Activated naive CD8-positive, alpha-beta T cell treated with anti-CD3 and anti-CD28 coated beads for 36 hours (primary cell): ENCODE measurements at places on chromosomes 3 and 15.
A peak's percentile ranks its signal among the peaks of the same experiment; 100 is the strongest.

DNA sequence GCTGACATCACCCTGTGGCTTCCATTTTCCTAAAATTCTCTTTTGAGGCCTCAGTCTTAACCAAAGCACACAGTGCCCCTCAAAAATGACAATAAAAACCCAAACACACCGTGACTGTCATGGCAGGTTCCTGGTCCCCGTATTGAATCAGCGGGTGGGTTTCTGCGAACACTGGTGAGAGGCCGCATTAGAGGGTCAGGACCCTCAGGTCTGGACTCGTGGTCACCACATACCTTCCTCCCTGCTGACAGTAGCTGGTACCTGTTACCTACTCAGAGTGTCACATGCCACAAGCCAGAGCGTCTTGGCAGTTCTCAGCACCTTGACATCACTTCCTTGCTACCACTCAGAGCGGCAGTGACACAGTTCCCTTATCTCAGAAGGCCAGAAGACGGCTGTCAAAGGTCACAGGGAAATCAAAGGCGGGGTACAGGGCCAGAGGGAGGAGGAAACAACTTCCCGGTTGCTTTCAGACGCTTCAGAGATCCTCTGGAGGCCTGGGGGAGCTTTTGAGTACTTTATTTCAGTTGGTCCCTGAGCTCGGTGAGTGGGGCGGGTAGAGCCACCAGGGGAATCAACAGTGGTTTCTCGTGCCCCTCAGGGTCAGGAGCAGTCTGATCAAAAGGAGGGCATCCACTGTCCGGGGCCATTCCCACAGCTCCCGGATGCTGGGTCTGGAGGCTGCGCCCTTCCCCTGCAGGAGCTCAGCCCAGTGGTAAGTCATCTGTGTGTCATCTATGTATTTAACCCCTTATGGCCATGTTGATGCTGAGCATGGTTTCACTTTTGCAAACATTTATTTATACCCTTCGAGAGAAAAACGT, at the start of the genes CCR5AS and CCRL2:
TSS of gene CCR5AS (minus strand) at position 279 of the 824 bp plus-strand sequence.
TSS of gene CCRL2 (plus strand) at position 472 of the 824 bp plus-strand sequence. CDS start 821 bp downstream, outside the sequence.
- peak; percentile 41 for DNase-seq

DNA sequence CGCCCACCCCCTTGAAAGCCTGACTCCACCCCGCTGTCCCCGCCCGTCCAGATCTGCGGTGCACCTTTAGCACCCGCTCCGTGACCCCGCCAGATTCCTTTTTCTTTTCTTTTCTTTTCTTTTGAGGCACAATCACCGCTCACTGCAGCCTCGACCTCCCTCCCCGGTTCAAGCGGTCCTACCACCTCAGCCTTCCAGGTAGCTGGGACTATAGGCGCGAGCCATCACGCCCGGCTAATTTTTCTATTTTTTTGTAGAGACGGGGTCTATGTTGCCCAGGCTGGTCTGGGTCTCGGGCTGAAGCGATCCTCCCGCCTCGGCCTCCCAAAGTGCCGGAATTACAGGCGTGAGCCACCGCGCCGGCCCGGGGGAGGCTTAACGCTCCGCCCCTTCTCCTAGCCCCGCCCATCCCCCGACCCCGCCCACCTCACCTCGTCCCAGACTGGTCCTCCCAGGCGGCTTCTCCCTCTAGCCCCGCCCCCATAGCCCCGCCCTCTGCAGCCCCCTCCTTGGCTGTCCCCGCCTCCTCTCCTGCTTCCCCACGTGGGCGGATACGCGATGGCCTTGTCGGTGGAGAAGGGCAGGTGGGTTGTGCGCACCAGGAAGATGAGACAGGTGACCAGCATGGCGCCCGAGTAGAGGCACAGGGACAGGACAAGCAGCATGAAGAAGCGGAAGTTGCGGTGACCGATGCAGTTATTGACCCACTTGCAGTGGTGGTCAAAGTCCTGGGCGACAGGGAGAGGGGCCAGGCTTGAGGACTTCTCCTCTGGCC, 3.2 kb downstream of the ZDHHC19 start:
- DNase-seq, result peak; percentile 52

- no peak for DNase-seq
Measured at GRCh38 chr3:141422961-141423582, 54.8 kb downstream of the ZBTB38 start.

DNA sequence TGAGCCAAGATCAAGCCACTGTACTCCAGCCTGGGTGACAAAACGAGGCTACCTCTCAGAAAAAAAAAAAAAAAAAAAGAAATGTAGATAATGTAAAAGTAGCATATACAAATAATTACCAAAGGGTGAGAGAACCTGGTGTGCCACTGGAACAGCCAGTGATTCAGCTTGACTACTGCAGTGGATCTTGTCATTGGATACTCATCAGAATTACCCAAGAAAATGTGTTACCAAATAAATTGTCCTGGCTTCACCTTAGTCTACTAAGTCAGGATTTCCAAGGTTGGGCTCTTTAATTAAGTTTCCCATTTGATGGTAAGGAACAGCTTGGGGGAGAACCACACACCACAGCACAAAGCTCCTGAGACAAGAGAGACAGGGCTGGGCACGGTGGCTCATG, 1.5 kb downstream of the NICN1 start:
- DNase-seq, result no peak

GRCh38 chr3:47425959-47426358, 45.1 kb downstream of the PTPN23 start:
- DNase-seq, result no peak

- no peak for DNase-seq
Measured at GRCh38 chr3:4416961-4417360, 50.1 kb downstream of the SUMF1 start.

DNA sequence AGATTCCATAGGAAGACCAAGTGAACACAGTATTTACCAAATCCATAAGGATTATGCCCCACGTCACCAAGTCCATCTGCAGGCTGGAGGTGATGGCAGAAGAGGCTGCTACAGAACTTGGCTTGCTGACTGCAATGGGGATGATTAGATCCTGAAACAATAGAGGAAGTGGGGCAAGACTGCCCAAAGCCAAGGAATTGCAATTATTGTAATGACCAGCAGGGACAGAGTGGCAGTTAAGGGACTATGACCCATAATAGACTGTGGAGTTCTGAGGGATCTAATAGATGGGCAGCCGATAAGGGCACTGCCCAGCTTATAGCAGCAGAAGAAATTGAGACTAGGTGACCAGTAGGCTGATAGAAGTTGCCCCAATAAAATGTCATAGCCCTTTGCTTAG, 108.4 kb downstream of the MINAR1 start:
- DNase-seq, result no peak

GRCh38 chr3:11643605-11644087, at the start of gene VGLL4:
Gene VGLL4 (minus strand): TSS chr3:11643915. CDS start chr3:11643518, 397 bp downstream.
- DNase-seq, result peak; percentile 76

DNA sequence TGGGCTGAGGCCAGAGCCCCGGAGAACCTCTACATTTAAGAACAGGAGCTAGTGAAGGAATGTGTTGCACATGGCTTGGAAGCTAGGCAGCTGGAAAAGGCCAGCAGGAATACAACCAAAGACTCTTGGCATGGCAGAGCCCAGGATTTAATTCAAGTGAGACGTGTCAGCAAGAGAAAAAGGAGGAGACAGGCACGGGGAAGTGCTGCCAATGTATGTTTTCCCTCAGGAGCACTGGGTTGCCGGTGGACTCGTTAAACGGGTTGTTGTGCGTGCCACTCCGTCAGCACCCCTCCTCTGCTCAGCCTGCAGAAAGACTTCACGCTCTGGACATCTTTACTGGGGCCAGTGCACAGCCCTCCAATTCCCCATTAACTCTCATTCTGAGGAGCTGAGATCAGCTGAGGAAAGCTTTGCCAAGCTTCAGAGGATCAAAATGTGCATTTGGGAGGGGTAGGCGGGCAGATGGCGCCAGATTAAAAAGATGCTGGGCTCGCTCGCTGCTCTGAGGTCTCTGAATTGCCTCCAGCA, 103.7 kb downstream of the PDZRN3 start:
- DNase-seq, result no peak

DNA sequence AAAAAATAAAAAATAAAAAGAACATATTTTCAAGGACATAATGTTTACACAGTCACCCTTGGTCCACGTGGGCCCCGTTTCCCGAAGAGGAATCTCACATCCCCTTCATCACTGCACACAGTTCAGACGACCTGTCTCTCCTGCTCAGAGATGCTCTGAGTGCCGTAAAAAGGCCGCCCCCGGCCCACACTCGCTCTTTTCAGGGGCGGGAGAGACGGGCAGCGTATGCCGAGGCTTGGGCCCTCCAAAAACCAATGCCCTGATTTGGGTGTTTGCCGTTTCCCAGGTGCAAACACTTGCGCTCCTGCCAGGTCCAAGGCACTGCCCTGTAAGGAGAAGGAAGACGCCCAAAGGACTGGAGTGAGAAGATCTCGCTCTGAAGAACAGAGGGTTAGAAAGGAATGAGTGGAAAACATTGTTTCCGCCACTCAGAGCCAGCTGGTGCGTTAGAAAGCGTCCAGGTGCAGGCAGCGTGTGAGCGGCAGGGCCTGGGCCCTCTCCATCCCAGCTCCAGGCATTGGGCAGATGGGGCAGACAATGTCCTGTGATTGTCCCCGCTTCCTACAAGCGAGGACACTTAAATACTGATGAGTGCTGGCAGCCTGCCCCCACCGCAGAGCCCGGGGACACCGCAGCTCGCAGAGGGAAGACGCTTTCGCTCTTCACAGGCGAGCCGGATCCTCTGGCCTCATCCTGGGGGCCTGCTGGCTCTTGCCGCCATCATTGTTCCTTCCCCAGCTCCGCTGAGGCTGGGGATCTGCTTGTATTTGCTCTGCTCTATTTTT, 53.2 kb downstream of the NIPA2 start:
- no peak for DNase-seq

GRCh38 chr15:58873267-58873666, 60.2 kb downstream of the SLTM start:
- DNase-seq, result no peak

GRCh38 chr3:162171970-162172369, 675.4 kb downstream of the OTOL1 start:
- no peak for DNase-seq

GRCh38 chr3:42080453-42080872, 10.7 kb upstream of the TRAK1 start:
- no peak for DNase-seq

- DNase-seq, result no peak
Measured at GRCh38 chr15:90343302-90343790, 8.7 kb upstream of the ZNF774 start.

DNA sequence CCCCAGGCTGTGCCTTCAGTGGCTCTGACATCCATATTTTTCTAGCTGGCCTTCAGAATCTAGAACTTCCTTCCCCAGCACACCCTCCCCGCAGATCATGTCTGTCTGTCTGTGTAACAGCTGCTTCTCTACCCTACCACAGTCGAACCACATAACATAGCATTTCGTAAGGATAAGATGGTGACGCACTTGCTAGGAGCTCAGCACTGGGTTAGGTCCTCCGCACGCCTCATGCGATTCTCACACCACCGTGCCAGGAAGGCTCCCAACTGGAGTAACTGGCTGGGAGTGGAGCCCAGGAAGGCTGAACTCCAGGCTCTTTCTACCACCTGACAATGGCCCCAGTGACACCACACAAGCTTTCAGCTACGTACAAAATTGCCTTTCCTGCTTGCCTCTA, 168.6 kb downstream of the STT3B start:
- no peak for DNase-seq

GRCh38 chr3:114451561-114452018, 157.8 kb downstream of the TIGIT start:
- no peak for DNase-seq

- no peak for DNase-seq
Measured at GRCh38 chr3:45966950-45967640, 23.8 kb downstream of the CXCR6 start.

DNA sequence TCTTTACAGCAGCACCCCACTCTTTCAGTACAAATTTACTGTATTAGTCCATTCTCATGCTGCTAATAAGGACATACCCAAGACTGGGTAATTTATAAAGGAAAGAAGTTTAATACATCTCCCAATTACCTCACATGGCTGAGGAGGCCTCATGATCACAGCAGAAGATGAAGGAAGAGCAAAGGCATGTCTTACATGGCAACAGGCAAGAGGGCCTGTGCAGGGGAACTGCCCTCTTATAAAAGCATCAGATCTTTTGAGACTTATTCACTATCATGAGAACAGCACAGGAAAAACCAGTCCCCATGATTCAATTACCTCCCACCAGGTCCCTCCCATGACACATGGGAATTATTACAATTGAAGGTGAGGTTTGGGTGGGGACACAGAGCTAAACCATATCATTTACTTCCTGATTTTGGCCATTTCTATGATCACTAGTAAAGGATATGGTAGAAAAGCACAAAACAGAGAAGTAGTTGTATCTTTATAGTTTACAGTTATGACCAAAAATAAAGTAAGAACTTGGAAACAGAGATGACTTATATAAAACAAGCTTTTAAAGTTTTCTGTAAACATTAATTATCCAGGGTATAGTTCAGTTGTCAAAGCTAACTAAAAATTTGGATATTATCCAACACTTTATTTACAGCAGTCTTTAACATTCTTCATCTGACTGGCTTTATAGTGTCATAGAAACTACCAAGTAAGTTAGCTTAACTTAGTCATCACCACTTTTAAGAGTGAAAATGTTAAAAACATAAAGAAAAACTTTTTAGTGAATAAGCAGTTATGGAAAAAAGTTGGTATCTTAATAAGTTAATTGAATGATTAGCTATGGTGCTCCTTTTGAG, 40.2 kb downstream of the P2RY1 start:
- no peak for DNase-seq

DNA sequence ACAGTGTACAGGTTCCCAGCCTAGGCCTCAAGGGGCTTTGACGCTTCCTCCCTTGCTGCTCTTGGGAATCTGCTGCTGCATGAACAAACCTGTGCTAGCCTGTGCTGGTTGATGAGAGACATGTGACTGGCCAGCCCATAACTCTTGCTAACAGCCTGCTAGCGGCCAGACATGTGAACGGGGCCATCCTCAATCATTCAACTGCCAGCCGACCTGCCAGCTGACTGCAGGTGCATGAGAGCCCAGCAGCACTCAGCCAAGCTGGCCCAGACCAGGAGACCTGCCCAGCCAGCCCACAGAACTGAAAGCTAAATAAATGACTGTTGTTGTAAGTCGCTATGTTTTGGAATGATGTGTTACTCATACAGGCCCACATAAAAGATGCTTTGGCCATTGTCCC, 82.4 kb upstream of the DLG1 start:
- no peak for DNase-seq
